Osteocyte (in vitro differentiated cells): ENCODE measurements at places on chromosomes 11 and 22. TPM values are rescaled to one million over a fixed set of nuclear protein-coding genes. Genes with fewer than 3 reads are reported as not detected.

Gene GRIA4
- not detected in 2 replicates for total RNA-seq

DNA sequence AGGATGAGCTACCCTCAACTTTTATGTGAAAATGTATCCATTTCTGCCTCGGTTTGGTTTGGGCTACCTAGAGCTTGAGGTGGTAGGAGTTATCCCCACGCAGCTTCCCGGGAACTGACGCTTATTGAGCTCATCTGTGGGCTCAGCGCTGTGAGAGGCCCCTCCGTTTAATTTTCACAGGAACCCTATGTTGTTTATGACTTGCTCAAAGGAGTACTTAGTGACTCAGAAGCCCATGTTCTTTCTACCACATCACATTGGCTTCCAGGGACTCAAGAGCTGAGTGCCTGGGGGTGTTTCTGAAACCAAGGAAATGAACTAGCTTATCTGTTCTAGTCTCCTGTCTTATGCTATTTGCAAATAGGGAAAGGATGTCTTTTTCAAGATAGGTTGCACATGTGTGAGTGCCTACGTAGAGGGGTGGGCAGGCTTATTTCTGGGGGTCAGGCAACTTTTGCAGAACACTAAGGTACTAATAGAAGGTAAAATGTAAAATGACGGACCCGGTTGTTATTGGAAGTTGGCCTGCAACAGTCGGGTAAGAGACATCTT, 40.5 kb downstream of the MICAL2 start:
- no peaks in the 10 kb centered on the region for H3K27me3 ChIP-seq
- H3K27ac ChIP-seq = no peak overlapping the region
- DNase-seq = no peak
- H3K4me1 ChIP-seq = peaks cover 18% of the 10 kb centered on the region
- no peaks in the 10 kb centered on the region for H3K36me3 ChIP-seq

DNA sequence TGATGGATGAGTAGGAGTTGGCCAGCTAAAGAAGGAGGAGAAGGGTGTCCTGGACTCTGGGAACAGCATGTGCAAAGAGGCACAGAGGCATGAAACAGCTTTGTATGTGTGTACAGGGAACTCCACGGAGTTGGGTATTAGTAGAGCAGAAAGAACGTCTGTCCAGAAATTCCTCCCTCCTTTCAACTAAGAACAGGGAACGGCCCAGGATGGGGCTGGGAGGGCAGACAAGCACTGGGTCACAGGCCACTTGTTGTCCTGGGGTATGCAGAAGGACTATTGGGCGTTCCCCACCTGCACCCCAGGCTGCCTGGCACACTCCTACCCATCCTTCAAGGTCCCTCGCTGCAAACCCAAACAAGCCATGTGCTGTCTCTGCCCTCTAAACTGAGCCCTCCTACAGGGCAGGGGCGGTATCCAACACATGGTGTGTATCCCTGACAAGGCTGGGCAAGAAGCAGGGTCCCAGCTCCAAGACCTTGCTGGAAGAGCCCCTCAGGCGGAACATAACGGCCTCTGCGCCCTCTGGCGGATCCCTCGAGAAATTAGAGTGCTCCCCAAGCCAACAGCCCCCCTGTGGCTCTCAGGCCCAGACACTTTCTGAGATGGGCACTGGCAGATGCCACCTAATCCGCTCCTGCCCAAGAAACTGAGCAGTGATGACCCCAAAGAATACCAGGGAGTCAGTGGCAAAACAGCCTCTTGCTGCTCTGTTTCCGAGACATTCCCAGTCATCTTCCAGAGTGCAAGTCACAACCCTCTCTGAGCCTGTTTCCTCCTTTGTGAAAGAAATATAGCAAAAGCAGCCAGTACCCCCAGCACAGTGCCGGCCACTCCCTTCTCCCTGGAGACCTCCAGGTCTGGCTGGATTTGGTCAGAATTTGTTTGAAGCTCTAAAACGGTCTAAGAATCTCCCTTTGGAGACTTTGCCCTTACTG, 1.6 kb upstream of the ELFN2 start:
- peaks cover 2% of the 10 kb centered on the region for H3K36me3 ChIP-seq
- DNase-seq = no peak
- peak overlapping the region; percentile 36 for H3K4me3 ChIP-seq
- no peak overlapping the region for H3K27ac ChIP-seq
- peaks cover 12% of the 10 kb centered on the region for H3K27me3 ChIP-seq

DNA sequence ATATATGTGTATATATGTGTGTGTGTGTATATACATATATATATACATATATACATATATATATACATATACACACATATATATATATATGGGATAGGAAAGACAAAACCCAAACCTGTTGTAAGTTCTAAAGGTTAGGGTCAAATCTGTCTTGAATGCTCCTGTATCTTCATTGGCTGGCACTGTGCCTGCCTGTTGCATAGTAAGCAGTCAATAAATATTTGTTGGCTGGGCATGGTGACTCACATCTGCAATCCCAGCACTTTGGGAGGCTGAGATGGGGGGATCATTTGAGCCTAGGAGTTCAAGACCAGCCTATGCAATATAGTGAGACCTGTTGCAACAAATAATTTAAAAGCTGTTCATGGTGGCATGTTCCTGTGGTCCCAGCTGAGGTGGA, 205.4 kb downstream of the DBX1 start:
- no peak overlapping the region for H3K4me3 ChIP-seq
- H3K36me3 ChIP-seq = peaks cover 3% of the 10 kb centered on the region
- H3K27ac ChIP-seq = no peak overlapping the region
- H3K27me3 ChIP-seq = no peaks in the 10 kb centered on the region
- no peak for DNase-seq

DNA sequence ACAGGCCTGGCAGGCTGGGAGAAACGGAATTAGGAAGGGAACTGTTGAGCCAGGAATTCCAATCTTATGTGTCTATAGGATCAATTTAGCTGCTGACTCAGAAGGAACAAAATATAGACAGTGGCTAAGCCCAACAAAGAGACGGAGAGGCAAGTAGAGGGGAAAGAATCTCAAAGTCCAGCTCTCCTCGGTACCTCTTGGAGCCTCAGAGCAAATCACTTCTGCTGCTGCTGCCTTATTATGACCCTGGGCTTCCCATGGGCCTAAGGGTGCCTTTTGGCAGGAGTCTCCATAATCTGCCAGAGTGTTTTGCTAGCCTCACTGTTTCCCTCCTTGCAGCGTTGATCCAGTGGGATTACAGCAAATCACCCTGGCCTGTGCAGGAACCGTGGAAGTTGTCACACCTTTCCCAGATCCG, 31.7 kb downstream of the PAX6 start:
- H3K27me3 ChIP-seq = no peaks in the 10 kb centered on the region
- H3K4me1 ChIP-seq = peaks cover 23% of the 10 kb centered on the region
- no peak overlapping the region for H3K4me3 ChIP-seq
- peaks cover 2% of the 10 kb centered on the region for H3K36me3 ChIP-seq

DNA sequence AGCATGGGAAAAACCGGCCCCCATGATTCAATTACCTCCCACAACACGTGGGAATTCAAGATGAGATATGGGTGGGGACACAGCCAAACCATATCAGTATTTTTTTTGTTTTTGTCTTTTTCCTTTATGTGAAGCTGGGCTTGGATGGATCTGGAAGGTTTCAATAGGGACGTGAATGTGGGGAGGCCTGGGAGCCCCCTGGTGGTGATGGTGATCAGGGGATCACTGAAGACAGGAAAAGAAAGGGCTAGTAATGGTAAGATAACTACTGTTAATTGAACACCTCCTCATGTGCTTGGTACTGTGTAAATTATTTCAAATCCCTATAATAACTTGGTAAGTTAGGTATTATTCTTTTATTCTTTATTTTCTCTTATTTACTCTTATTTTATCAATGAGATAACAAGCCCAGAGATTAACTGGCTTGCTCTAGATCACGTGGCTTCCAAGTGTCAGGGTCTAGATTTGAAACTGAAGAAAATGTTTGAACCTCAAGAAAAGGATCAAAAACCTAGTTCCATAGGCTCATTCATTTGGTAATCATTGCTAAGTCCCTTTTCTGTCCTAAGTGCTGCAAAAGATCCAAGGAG, 364.2 kb downstream of the TENM4 start:
- H3K27ac ChIP-seq = peak overlapping the region; percentile 81
- H3K36me3 ChIP-seq = peaks cover 2% of the 10 kb centered on the region
- peaks cover 44% of the 10 kb centered on the region for H3K4me1 ChIP-seq
- no peak overlapping the region for H3K4me3 ChIP-seq

GRCh38 chr11:44104481-44105294, 9.2 kb downstream of the EXT2 start:
- H3K36me3 ChIP-seq = peaks cover 16% of the 10 kb centered on the region
- H3K4me3 ChIP-seq = no peak overlapping the region
- no peak overlapping the region for H3K27ac ChIP-seq
- no peaks in the 10 kb centered on the region for H3K4me1 ChIP-seq
- no peaks in the 10 kb centered on the region for H3K27me3 ChIP-seq
- no peak for DNase-seq

GRCh38 chr11:73945396-73945795, 5.4 kb upstream of the DNAJB13 start:
- peaks cover 3% of the 10 kb centered on the region for H3K27me3 ChIP-seq
- no peak overlapping the region for H3K27ac ChIP-seq
- DNase-seq = no peak
- H3K36me3 ChIP-seq = no peaks in the 10 kb centered on the region
